AG09319 (cell line): ENCODE measurements at places on chromosomes 2 and 18.

- DNase-seq, result no peak
Measured at GRCh38 chr18:11046140-11046539, 103.2 kb downstream of the PIEZO2 start.

GRCh38 chr2:15050483-15050882 is 418.0 kb downstream of the LRATD1 start:
- no peak for DNase-seq

GRCh38 chr2:134142903-134143302 is 111.0 kb upstream of the MGAT5 start:
- no peak for DNase-seq

- DNase-seq, result no peak
Measured at GRCh38 chr18:70683263-70683662, 394.4 kb downstream of the SOCS6 start.

DNA sequence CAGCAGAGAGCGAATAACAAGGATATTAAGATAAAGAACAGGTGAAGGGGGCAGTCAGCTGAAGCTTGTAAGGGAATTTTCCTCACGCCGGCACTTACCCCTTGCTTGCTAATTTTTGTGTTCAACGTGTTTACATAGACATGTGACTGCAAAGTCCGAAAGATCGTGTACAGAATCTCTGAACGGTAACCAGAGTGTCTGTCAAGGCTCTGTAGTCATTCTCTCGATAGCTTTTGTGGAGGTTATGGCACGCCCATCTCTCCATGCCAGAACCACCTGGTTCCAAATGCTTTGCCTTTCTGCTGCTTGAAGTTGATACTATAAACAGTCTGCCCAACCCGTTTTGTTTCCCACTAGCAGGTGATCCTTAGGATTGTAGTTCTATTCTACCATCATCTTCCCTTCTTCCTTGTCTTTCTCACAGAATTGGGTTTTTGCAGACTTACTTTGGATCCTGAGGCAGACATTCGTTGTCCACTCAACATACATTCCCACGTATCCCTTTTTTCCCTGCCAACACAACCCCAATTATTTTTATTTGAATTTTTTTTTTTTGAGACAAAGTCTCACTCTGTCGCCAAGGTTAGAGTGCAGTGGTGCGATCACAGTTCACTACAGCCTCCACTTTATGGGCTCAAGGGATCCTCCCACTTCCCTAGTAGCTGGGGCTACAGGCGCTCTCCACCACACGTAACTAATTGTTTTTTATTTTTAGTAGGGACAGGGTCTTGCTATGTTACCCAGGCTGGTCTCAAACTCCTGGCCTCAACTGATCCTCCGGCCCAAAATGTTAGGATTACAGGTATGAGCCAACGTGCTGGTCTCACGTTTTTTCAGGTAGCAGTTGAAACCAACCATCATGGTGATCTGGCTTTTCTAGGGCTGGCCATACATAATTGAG is 1.3 kb upstream of the USP34 start:
- DNase-seq, result no peak

DNA sequence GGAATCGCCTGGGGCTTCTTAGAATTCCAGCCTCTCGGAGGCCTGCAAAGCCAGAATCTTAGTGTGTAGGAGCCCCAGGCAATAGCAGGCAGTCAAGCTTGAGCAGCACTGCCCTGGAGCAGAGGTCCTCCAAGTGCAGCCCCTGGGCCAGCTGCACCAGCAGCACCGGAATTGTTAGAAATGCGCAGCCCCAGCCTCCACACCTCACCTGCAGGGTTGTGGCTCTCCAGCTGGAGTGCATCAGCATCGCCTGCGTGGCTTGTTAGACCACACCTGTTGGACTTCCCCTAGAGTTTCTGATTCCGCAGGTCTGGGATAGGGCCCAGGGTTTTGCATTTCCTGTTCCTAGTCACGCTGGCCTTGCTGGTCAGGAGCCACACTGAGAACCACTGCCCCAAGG is 100.3 kb downstream of the ASAP2 start:
- no peak for DNase-seq

DNA sequence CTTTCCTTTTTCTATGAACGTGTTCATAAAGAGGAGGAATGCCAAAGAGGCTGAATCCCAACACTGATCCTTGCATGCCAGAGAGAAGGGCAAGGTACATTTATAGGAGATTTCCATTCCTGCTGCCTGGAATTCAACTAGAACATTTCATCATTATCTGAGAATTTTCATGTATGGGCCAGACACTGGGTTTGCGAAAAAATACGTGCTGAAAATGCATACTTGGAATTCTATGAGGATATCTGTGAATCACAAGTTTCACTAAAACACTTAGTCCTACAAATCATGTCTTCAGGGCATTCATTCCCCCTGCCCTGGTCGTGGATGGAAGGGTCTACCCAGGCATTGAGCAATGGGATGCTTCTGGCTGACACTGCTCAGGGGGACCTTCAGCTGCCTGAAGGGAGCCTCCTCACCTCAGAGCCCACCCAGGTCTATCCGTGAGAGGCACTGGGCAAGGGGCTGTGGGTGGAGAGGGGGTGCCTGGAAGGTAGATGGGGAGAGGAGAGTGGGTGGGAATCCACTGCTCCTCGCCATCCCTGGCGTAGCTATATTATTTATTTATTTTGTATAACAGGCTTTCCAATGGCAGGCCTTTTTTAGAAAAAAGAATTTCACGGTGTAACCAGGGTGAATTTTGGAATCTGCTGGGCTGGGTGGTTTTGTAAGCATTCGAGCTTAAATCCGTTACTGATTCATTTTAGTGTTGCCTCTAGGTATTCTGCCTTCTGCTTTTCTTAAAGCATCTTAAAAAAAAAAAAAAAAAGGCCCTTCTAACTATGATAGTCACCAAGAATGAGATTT is 560.6 kb upstream of the ID2 start:
- DNase-seq, result no peak

DNA sequence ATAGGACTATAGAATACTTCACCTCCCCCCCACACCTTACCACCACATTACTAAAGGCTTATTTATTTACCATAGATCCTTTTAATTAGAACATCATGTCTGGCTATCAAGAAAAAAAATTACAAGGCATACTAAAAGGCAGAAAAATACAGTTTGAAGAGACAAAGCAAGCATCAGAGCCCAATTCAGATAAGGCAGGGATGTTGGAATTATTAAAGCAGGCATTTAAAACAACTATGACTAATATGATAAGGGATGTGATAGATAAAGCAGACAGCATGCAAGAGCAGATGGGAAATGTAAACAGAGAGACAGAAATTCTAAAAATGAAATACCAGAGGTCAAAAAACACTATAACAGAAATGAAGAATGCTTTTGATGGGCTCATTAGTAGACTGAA is 55.4 kb upstream of the SMIM21 start:
- DNase-seq, result no peak

DNA sequence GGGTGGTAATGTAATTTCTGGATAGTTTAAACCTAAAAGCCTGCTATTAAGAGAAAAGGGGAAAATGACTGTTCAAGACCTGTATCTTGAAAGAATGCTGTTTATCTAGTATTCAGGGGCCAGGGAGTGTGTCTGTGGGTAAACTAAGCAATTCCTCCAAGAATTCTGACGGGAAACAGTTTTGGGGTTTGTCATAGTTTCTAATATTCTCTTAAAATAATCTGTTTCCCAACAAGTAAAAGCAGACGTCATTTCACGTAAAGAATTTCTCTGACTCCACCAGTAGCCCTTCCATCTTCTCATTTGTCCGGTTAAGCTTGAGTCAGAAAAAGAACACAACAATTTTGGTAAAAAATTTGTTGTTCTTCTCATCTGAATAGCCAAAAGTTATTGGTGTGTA is 232.1 kb upstream of the EPAS1 start:
- no peak for DNase-seq

DNA sequence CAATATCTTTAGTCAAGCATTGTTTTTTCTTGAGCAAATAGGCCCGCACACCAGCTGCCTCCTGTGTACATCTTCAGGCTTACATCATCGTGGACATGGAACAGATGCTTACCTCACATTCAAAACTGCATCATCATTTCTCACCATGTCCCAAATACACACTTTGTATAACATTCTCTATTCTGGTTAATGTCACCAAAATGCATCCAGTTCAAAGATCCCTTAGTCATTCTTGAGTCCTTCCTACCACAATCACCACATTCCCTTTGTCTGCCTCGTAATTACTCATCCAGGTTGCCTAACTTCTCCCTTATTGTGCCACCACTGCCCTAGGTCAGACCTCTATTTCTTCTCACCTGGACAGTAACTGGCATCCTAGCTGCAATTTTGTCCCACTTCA is 373.7 kb upstream of the GALNT5 start:
- no peak for DNase-seq

DNA sequence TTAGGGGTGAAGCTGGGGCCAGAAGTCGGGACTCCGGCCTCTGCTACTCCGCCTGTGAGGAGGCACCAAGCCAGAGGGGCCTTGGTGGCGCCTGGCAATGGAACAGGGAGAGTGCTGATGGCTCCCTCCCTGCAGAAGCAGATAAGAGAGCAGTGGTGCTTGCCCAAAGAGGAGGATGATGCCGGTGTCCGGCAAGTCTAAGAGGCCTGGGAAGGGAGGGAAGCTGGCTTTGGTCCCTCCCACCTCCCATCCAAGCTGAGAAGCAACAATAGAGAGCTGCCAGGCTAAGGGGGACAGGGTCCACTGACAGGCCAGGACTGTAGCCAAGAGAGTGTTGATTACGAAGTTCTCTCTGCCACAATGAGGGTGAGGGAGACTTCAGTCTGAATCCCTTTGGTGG is 479.5 kb downstream of the TNS1 start:
- DNase-seq, result no peak

GRCh38 chr2:67938053-67938452 is 124.8 kb downstream of the C1D start:
- DNase-seq, result no peak

- DNase-seq, result no peak
Measured at GRCh38 chr2:26682155-26682554, 10.4 kb upstream of the KCNK3 start.

DNA sequence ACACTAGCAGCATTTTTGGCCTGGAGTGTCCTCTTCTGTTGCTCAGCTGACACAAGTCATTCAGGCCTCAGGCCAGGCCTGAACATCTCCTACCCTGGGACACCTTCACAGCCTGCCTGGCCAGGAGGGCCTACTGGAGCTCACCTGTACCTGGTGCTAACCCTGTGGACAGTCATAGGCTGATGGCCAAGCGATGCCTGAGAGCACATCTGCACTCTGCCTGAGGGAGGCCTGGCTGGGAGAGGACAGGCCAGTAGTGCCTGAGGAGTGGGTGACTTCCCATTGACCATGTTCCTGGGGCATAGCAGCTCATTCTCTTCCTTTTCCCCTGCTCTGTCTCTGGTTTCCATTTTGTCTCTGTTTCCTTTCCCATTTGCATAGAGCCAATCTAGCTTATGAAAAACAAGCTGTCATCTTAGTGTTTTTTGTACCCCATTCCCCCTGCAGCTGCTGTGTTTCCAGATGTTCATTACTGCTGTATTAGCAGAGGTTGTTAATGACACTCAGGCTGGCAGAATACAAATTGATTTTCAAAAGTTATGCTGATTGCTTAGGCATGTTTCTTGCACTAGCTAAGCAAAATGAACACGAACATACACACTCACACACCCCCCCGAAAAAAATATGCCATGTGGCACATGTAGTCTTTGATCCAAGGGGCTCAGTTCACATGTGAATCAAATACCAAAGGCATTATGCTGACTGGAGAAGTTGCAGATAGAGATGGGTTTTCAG is 149.7 kb upstream of the HS6ST1 start:
- DNase-seq, result no peak

GRCh38 chr2:224689539-224689938 is 26.6 kb downstream of the CCDC195 start:
- DNase-seq, result no peak

DNA sequence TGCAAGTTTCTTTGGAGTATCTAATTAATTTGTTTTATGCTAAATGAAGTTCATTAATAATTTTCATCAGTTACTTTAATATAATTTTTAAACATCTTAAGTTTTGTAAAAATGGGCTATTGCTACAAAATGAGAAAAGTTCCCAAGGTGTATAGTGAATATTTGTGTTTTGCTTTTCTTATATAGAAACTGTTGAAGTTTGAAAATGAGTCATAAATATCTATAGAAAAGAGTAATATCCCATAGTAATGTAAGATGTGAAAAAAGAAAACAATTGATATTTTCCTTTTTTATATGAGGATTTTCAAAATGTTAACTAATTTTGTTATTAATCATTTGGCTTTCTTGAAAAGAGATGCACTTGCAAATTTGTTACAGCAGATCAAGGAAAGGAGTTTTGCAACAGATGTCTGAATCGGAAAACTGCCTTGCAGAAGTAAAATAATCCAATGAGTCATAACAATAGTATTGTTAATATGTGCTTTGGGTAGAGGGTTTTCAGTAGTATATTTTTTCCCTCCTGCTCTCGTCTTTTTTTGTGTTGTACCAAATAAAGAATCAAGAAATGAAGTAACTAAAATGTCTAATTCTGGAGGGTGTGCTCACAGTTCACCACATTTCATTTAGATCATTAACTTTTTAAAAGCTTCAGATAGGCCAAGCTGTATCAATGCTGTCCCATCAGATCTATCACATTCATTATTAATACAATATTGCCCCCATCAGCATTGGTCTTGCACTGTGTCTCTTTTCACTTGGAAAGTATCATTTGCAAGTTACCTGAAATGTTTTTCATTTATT is 15.5 kb downstream of the DUSP19 start:
- DNase-seq, result no peak

- DNase-seq, result no peak
Measured at GRCh38 chr2:24261441-24261840, 86.6 kb downstream of the FAM228A start.

GRCh38 chr2:120432293-120432975 is 86.5 kb downstream of the INHBB start:
- DNase-seq, result no peak

DNA sequence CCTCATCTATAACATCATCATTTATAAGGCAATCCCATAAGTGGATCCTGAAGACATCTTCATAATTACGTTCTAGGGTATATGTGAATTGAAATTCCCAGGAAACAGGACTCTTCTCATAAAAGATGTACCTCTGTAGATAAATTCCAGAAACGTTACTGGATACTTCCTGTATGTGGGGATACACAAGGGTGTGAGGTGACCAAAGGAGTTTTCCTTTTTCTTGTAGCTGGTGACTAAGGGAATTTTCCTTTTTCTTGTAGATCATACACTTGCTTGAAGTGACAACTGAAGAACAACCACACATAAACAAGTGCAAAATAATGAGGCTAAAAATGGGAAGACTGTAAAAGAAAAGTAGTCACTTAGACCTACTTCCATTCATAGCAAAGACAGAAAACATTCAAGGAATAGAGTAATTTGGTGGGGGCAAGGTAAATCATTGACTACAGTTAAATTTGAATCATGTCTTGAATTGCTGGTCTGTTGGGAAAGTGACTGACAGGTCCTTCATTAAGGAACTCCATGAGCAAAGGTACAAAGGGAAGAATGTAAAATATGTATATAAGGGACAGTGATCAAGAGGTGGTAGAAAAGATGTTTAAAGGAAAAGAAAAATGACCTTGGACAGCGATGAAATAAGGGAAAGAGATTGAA is 53.2 kb upstream of the UBE2E3 start:
- DNase-seq, result no peak

GRCh38 chr2:205700331-205701132 is 18.2 kb downstream of the NRP2 start:
- no peak for DNase-seq
